Esophagus squamous epithelium (tissue), 5 donors: ENCODE measurements at places on chromosomes 6 and 20.

GRCh38 chr20:53592992-53593465 lies 610 bp downstream of the ZNF217 start:
- DNase-seq: no peak

- no peak for DNase-seq
These were observed 17.1 kb downstream of the ISM1 start for GRCh38 chr20:13238001-13238653.

DNA sequence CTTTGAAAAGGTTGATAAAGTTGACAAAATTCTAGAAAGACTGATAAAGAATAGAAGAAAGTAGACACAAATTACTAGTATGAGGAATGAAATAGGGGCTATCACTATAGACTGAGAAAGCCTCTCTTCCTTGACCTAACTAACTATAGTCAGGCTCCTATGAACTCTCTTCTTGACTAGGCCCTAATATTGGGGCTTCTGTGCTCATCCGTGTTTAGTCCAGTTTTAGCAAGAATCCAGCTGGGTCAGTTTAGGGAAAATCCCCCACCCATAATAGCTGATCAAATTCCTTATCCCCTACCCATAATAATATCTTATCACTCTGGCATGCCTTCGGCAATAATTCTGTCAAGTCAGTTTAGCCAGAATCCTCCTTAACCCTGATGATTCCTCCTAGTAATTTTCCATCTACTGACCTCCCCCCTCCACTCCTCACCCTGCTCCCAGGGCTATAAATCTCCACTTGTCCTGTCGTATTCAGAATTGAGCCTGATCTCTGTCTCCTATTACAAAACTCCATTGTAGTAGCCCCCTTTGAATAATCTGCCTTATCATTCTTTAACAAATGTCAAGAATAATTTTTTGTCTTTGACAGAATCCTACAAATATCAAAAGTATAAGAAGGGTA lies 138.1 kb downstream of the TFAP2A start:
- no peak for DNase-seq

GRCh38 chr6:164827537-164827936 lies 481.9 kb downstream of the C6orf118 start:
- no peak for DNase-seq
